ENCODE measurements at places on chromosomes 6 and 20.

DNA sequence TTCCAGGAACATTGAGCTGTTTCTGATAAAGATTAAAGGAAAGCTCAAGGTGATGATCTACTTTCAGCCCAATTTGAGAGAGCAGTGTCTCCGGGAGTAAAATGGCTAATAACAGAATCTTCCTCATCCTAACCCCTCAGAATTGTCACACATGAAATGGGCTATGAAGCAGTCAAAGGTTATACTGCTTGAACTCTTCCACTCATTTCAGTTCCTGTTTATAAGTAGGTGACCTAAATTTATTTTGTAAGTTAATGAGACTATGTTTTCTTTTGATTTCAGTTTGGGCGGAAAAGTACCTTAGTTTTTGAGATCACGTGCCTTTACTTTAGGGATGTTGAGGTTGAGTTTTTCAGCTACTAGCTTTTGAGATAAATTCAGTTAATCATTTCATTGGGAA, 47.2 kb downstream of the QKI start:
- no peak for DNase-seq

- no peak for DNase-seq
Observed at GRCh38 chr6:124682751-124683150, 279.5 kb upstream of the RNF217 start.

DNA sequence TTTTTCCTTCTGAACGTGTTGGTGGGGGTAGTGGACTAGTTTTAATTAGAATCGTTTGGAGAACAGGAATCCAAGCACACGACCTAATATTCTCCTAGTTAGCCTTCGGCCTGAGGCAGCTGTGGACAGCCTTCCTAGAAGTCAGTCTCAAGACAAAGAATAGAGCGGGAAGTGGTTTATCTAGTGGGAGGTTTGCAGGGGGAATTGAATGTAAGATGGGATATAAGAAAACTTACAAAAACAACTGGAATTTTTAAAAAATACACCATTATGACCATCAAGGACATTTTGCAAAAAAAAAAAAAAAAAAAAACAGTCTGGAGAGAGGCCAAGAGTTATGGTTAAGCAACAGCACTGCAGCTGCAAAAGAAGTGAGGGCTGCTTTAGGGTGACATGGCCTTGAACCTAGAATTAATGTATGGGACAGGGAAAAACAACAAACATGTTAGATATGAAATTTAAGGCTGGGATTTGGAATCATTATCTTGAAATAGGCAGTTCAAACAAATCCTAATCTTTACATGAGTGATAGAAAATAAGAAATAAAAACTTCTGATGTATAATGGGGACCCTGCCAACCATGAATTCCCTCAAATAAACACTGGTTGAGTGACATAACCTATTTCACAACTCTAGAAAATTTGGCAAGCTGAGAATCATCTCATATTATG, 40.2 kb downstream of the PLAGL1 start:
- no peak for DNase-seq

DNA sequence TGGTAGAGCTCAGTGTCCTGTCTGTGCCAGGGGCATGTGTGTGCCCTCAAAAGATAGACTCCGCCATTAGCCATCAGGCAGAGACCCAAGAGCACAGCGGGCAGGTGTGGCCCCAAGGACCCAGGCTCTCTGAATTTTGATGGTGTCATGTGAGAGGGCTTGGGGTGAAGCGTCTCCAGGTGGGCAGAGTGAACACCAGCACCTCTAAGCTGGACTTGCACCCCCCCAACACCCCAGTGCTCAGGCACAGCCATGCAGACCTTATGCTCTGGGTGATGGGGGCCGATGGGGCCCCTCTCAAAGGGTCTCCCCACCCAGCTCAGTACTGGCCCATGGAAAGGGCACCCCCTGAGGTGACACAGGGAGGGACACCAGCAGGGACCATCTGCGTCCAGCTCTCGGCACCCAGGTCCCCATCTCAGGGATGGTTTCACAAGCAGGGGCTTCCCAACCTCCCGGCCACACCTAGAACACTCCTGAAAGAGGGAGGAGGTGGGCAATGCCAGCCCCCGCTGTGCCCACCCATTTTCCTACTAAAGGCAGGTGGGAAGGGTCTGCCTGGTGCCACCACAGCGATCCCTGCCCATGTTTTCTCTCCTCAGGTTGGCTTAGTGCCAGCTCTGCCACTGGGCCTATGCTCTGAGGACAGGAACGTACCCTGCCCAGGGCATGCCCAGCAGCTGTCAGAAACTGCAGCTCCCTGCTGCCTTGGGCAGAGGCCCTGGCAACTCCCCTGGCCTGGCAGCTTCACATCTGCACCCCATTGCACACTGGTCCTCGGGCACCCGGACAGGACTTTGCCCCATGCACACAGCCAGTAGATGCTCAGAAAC, 3.5 kb downstream of the CST7 start:
- DNase-seq: no peak

DNA sequence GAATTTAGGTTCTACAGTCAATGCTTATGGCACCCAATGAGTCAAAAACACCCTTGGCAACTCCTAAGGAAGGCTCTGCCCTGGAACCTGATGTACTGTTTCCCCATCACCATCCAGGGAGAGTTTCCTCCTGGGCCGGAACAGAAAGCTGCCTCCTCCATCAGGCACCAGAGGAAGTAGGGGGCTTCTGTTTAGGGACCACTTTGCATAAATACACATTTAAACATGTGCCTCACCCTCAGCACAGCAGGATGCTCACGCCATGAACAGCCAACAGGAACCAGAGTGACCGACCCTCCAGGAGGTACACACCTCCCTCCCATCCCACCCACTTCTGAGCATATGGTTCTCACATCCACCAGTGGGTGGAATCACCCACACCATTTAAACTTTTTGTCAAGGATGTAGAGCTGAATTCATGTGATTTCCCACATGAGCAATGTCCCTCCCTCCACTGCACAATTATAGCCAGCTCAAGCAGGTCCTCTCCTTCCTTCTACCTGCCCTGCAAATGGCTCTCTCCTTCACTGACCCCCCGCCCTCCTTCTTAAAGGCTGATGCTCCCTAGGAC, 14.8 kb downstream of the DDRGK1 start:
- DNase-seq: no peak

GRCh38 chr6:89122625-89123024, 4.8 kb upstream of the SRSF12 start:
- DNase-seq: no peak

DNA sequence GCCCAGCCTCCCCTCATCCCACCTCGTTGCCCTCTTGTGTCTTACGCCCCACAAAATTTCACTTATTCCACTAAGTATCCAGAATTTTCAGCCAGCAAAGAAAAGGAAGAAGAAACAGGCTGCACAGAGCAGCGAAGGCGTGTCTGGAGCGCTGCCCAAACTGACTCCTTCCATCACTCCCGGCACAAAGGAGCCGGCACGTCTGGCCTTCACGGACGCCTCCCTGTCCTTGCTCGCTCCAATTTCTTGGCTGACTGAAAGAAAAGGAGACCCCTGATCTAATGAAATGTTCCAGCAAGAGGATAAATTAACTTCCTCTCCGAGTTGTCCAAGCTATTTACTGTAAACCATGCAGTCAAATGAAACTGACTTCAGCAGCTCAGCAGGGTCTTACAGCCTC, 152.3 kb upstream of the CDH4 start:
- DNase-seq: no peak

- no peak for DNase-seq
Observed at GRCh38 chr6:160788806-160789205, 86.8 kb downstream of the PLG start.

- DNase-seq: no peak
Observed at GRCh38 chr6:44060612-44061374, 66.5 kb downstream of the MRPL14 start.

- DNase-seq: no peak
Observed at GRCh38 chr6:89826029-89826528, 3.6 kb upstream of the CASP8AP2 start.

DNA sequence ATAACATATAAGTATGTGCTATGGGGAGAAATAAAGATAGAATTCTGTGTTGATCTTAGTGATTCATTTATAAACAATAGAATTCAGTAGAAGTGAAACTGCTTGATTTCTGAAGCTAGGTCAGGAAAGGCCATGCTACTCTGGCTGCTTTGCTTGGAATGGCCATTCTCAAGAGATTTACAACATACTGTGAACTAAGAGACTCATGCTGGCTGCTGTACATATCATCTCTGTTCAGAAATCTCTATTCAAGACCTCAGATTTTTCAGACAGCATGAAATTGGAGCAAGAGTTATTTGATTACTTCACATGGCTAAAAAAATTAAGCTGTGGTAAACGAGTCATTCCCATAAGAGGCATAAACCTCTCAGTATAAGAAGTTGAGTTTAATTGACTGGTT, 662.6 kb downstream of the BCKDHB start:
- no peak for DNase-seq

GRCh38 chr6:99014061-99014460, 66.3 kb upstream of the FBXL4 start:
- no peak for DNase-seq

DNA sequence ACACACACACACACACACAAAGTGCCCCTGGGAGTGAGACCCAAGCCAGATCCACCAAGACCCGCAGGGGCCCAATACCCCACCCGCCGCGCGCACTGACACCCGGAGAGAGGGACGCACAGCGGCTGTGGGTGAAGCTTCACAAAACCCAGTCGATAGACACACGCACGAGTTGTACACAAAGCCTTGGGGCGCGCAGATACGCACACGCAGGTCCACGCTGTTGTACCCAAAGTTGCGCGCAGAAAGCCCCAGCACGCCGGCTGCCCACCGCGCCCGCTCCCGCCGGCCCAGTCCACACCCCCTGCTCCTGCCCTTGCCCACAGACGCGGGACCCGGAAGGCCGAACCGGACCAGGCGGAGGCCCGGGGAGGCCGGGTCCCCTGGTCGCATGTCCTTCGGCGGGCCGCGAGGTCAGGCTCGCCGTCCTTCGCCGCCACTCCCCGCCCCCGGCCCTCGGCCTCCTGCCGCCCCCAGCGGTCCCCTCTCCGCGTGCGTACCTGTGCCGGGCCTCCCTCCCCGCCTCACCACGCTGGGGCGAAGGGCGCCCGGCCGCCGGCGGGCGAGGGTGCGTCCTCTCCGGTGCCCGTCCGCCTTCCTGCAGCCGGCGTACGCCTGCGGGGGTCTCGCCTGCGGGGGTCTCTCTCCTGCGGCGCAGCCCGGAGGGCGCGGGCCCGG, at the start of gene TMEM74B:
Gene TMEM74B (minus strand): TSS at position 344 of the 678 bp plus-strand sequence. CDS start 1,180 bp downstream, outside the sequence.
- no peak for DNase-seq

DNA sequence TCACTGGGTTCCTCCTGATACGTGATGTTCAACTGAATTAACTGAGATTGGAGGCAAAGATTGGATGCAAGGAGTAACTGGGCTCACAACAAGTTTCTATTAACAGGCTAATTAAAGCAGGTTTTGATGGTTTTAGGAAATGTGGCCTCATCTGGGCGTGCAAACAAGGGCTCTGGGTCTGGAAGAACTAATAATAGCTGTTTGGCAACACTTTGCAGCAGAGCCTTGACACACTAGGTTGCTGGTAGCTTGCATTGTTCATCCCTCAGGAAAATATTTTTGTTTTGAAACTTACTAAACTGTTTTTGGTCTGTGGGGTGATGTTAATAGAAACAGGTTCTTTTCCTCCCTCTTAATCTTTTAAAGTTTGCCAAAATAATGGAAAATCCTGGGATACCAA, 117.2 kb upstream of the CD93 start:
- DNase-seq: no peak

DNA sequence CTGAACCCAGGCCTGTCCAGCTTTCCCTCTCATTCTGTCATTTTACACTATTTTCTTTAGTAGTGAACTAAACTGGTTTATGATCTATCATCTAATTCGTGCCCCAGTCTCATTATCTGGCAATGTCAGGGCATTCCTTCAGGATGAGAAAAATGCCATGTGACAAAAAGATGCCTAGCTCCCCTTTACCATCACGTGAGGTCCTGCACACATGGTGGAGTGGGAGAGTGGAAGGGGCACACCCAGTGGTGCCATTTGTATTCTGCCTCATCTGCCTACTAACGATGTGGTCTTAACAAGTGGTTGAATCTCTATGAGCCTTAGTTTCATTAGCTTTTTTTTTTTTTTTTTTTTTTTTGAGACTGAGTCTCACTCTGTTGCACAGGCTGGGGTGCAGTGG, 41.2 kb downstream of the CDC5L start:
- DNase-seq: no peak

- DNase-seq: no peak
Observed at GRCh38 chr6:46584586-46584985, 68.0 kb downstream of the CYP39A1 start.

GRCh38 chr6:25886066-25886465, 12.0 kb upstream of the SLC17A3 start:
- no peak for DNase-seq

DNA sequence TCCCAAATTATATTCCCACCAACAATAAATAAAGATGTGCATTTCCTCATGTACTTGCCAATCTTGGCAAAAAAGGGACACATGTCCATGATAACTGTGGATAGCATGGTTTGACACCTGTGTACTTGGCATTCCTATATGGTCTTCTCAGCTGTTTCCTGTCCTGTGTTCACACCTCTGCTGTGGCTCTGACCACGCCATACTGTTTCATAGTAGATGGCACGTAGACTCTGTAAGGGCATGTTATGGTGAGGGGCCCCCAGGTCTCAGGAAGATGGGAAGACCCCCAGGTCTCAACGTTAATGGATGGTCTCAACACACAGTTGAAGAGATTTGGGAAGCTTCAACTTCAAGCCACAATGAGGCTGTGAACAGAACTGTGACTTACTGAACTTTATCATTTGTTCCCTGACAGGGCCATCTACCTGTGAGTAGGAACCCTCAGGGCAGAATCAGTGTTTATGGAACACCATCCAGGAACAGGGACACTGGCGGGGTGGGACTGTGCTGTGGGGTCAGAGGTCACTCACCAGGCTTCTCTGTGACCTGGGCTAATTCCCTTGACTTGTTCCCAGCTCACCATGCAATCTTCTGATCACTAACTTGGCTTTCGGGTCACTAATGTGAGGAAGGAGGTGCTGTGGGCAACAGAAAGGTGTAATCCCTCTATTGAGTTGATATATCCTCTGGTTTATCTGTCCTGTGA, 11.8 kb downstream of the ZBTB24 start:
- DNase-seq: no peak

DNA sequence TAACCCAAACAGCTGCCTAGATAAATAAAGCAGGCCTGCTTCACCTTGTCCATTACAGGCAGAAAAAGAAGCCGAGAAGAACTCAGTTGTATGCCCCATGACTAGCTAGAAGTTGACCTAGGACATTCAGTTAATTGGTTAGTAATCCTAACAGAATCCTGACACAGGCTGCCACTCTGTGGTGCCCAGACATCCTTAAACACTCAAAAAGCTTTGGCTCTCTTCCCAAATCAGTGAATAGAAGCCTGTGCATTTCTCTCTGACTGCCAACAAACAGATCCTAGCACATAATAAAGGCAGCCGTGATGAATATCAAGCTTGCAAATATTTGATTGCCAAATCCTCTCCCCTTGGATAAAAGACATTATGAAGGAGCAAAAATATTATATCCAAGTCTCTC, 519.1 kb upstream of the EYS start:
- no peak for DNase-seq

DNA sequence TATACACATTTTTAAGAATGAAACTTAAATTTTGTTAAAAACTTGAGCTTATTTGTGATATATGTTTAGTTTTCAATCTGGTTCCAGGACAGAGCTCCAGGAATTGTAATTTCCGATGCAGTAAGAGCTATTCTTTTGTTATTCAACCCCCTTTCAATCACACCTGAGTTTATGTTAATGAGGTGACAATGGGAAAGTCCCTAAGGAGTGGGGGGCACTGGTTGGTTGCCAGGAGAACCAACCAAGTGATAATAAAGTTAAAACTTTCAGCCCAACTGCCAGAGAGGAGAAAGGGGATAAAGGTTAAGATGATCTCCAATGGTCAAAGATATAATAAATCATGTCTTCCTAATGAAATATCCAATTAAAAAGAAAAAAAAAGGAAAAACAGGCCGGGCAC, 19.8 kb downstream of the MDN1 start:
- no peak for DNase-seq

Data from stimulated activated CD4-positive, alpha-beta T cell treated with anti-CD3 and anti-CD28 coated beads, TNF-alpha, amount 100 ng/mL, for 4 hours (primary cell).